ENCODE measurements at places on chromosomes 13 and 19. TPM values are rescaled to one million over a fixed set of nuclear protein-coding genes. Genes with fewer than 3 reads are reported as not detected.

Gene MISP
- not detected for total RNA-seq

GRCh38 chr13:72317346-72318109, 409.9 kb downstream of the MZT1 start:
- no peaks in the 10 kb centered on the region for H3K27me3 ChIP-seq
- no peak for DNase-seq
- no peaks in the 10 kb centered on the region for H3K4me1 ChIP-seq

GRCh38 chr13:30334663-30335386, 27.5 kb upstream of the KATNAL1 start:
- H3K27me3 ChIP-seq = no peaks in the 10 kb centered on the region
- H3K4me1 ChIP-seq = no peaks in the 10 kb centered on the region
- H3K4me3 ChIP-seq = no peak overlapping the region
- H3K36me3 ChIP-seq = no peaks in the 10 kb centered on the region
- H3K27ac ChIP-seq = no peak overlapping the region

DNA sequence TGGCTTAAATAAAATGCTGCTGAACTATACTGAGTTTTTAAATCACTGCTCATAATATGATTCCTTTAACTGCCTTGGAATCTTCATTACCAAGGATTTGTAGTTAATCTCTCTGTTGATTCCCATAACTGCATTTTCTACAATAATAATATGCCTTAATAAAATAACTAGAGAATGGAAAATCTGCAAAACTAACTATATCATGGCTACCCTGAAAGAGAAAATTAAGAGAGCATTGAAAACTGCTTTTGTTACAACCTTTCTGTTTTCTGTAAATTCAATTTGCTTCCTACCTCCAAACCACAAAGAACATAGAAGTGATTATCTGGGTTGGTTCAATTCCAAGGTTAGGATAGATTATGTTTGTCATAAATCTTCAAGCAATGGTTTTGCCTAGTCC, 202.8 kb upstream of the ATXN8OS start:
- no peaks in the 10 kb centered on the region for H3K36me3 ChIP-seq

DNA sequence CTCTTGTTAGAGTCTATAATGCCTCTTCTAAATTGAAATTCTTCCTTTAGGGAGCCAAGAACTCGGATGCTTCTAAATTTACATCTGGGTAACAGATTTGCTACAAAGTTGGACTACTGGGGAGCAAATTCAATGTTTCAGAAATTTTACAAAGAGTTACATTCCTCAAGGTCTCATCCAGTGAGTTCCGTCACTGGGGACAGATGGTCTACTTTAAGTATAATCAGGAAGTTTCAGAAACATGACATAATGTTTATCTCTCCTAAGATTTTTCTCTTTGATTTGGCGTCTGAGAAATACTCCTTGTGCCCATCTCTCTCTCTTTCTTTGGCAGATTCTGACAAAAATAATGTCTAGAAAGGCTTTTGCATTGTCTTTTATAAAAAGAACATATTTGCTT, 81.5 kb upstream of the MBNL2 start:
- H3K4me1 ChIP-seq = no peaks in the 10 kb centered on the region
- H3K4me3 ChIP-seq = no peak overlapping the region
- H3K27ac ChIP-seq = no peak overlapping the region
- DNase-seq = no peak
- H3K27me3 ChIP-seq = peaks cover 9% of the 10 kb centered on the region
- H3K36me3 ChIP-seq = no peaks in the 10 kb centered on the region
